ENCODE measurements at places on chromosomes 2 and 18.

GRCh38 chr2:85585781-85586105 lies 1.5 kb downstream of the VAMP5 start:
- no peak for DNase-seq

DNA sequence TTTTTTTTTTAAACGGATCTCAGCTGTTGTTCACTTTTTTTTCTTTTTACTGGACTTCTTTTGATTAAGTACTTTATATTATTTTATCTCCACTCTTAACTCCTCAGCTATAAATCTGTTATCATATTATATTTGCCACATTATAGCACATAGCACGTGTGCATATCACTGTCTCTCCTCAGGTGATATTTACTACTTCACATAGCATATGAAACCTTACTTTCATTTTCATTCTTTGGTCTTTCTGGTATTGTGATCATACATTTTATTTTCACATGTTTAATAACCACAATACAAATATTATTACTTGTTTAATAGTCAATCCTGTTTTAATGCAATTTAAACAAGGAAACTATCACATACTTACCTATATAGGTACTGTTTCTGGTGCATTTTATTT lies 993.1 kb upstream of the TMEFF2 start:
- DNase-seq, result no peak

GRCh38 chr2:191950132-191950874 lies 103.4 kb upstream of the CAVIN2 start:
- DNase-seq, result no peak

- no peak for DNase-seq
Measured at GRCh38 chr18:29496152-29496680, 1319.3 kb upstream of the CDH2 start.

- DNase-seq, result no peak
Measured at GRCh38 chr2:230762317-230762896, 49.8 kb downstream of the CAB39 start.
